ENCODE measurements at places on chromosomes 7 and 10.
A peak's percentile ranks its signal among the peaks of the same experiment; 100 is the strongest.

- no peak for DNase-seq
Measured at GRCh38 chr7:29091715-29092114, 54.6 kb downstream of the CPVL start.

DNA sequence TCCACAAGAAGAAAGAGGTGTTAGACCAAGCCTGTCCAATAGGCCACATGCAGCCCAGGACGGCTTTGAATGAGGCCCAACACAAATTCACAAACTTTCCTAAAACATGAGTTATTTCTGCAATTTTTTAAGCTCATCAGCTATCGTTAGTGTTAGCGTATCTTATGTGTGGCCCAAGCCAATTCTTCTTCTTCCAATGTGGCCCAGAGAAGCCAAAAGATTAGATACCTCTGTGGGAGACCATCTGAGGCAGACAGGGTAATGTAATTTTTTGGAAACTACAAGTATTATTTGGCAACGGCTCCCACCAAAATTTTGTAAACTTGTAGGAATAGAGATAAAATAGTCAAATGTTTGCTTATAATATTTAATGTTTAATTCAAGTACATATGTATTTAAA, 153.8 kb downstream of the SRPK2 start:
- no peak for DNase-seq

DNA sequence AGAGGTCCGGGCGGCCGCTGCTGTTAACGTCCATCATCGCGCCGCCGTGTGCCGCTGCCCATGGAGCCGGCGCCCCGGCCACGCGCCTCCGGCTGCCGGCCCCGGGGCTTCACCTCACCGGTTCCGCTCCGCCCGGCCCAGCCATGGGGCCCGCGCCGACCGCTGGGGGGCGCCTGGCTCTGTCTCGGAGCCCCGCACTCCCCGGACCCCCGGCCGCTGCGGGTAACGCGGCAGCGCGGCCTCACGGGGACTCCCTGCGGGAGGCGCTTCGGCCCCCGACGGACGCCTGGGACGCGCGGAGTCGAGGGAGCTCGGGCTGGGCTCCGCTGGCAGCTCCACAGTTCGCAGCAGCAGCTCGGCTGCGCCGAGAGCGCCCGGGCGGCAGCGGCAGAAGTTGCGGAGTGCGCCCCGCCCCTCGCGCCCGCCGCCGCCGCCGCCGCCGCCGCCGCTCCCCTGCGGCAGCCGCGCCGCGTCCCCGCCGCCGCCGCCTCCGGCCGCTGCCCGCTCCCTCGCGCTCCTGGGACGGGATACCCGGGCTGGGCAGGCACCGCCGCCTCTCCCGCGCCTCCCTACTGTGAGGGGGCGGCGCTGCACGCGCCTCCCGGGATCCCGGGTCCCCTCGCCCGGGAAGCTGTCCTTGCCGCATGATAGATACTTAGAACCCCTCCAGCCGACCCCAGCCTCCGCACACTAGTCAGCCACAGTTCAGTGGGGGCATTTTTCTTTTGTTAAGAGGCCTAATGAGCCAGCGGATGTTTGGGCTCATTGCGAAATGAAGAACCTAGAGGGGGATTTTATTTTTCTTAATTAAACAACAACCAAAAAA, at the start of gene HTR7:
Gene HTR7, minus strand, starts transcription at position 405 of the 826 bp plus-strand sequence. Its CDS starts 368 bp downstream, at position 37.
- DNase-seq, result peak; percentile 89

DNA sequence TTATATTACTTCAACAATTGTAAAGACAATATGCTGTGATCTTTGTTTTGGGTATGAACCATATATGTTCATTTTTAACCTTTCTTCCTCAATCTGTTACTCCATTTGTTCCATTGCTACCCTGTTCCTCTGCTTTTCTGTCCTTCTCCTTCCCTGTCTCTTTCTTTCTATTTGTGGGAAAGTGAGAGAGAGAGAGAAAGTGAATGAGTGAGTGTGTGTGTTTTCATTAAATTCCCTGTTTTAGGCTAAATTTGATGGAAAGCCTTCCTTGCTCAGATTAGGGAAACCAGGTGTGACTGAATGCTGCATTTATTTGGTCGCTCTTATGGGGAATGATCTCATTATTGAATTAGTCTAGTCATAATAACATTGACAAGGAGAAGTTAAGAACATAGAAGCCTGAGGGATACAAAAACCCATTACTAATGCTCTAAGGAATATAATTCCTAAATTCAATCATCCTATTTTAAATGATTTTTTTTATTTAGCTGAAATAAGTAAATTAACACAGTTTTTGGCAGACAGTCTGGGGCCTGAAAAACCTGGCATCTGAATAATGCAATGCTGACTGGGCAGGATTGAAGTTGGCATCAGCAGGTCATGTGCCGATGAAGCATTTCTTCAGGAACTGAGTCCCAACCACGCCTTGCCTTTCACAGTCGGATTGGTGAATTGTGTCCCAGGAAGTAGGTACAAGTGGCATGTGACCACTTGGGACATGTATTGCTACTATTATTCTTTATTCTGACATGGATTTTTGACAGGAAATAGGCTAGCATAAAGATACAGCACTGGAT, 117.6 kb upstream of the LRGUK start:
- DNase-seq, result no peak

GRCh38 chr10:97612386-97612785, 20.9 kb downstream of the MORN4 start:
- no peak for DNase-seq

DNA sequence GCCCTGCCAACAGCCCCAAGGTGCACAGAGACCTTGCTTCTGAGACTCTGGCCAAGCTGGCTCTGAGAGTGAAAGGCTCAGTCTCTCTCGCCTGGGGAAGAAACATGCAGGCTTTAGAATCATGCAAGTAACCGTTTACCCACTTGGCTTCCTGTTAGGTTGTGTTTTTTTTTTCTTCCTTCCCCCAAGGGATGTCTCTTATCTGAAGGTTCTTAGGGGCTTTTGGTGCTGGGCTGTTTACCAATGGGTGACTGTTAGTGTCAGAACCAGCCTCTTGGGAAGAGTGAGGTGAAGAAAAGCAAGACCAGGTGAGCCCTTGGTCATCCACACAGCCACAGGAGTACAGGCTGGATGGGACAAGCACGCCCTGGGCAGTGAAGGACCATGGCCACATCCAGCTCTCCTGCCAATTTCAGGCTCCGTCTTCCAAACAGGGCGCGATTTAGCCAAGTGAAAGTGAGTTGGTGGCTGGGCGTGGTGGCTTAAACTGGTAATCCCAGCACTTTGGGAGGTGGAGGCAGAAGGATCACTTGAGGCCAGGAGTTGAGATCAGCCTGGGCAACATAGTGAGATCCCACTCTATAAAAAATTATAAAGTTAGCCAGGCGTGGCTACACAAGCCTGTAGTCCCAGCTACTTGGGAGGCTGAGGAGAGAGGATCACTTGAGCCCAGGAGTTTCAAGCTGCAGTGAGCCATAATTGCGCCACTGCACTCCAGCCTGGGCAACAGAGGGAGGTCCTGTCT, 76.3 kb upstream of the CUX1 start:
- no peak for DNase-seq

GRCh38 chr10:82208726-82209125, 333.7 kb downstream of the NRG3 start:
- DNase-seq, result no peak

DNA sequence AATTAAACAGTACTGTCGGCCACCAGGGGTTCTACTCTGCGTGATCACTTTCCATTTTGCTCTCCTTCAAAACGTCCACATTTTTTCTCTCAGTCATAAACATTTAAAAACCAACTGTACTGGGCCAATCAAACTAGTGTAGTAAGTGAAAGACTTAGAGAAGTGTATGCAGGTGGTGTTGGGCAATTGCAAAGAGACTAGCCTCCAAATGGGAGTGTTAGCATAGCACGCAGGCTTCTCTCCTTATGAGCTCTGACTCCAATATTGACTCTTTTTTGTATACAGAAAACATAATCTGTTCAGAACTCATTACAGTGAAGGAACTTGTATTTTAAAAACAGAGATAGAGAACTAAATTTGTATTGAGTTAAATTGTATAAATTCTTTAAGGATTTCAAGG, 150.6 kb downstream of the SDK1 start:
- no peak for DNase-seq

DNA sequence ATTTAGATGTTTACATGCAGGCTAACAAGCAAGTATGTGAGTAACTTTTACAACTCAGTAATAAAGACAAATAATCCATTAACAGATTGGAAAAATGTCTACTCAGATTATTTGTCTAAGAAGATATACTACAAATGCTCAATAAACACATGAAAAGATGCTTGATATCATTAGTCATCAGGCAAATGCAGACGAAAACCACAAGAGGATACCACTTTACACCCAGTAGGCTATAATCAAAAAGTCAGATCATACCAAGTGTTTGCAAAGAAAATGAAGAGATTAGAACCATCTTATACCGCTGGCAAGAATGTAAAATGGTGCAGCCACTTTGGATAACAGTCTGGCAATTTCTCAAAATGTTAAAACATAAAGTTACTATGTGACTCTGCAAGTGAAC, 84.1 kb downstream of the MALSU1 start:
- DNase-seq, result no peak

- no peak for DNase-seq
Measured at GRCh38 chr10:117830205-117830604, 216.5 kb downstream of the RAB11FIP2 start.

DNA sequence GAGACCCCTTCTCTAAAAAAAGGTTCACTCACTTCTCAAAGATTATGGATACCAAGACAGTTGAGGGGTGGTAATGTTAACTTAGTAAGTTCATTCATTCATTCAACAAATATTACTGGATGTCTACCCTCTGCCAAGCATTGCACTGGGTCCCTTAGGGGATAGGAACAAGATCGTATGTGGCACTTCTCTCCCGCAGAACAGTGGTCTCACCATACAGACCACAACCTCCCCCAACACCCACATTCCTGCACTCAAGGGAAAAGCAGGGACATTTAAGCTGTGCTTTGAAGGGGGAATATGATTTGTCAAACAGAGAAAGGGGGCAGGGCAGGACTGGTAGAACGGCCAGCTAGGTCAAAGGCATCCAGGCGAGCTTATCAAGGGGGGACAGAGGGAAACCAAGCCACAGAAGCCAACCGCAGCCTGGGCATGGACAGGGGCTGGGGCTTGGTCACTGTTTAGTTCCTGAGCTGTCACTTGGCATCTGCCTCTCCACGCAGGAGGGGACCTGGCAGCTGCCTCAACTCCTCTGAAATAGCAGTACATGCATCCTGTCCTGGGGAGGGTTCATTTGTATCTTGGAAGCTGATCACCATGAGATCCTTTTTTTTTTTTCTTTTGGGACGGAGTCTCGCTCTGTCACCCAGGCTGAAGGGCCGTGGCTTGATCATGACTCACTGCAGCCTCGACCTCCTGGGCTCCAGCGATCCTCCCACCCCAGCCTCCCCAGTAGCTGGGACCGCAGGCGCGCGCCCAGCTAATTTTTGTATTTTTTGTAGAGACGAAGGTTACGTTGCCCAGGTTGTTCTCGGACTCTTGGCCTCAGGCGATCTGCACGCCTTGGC, 949 bp upstream of the CLIP2 start:
- DNase-seq, result no peak

GRCh38 chr10:92894081-92894655, 45.8 kb downstream of the EXOC6 start:
- no peak for DNase-seq

DNA sequence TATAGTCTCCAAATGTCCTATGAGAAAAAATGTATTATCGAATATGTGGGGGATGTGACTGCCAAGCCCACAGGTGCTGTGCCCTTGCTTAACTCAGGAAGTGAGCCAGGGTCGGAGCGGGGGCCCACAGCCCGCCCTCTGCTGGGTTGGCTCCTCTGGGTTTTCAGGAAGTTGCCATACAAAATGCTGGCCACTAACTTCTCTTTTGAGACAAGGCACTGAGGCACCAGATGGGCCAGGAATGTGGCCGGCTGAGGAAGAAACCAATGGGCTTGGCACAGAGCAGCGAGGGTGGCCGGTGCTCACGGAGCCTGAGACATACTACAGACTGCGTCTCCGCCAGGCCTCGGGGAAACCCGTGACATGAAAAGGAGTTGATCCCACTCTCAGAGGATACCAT, 58.9 kb downstream of the FAM53B start:
- DNase-seq, result peak; percentile 91

GRCh38 chr7:129617178-129617577, 5.7 kb downstream of the NRF1 start:
- DNase-seq, result no peak

- no peak for DNase-seq
Measured at GRCh38 chr7:100793806-100794660, 33.3 kb downstream of the EPHB4 start.

DNA sequence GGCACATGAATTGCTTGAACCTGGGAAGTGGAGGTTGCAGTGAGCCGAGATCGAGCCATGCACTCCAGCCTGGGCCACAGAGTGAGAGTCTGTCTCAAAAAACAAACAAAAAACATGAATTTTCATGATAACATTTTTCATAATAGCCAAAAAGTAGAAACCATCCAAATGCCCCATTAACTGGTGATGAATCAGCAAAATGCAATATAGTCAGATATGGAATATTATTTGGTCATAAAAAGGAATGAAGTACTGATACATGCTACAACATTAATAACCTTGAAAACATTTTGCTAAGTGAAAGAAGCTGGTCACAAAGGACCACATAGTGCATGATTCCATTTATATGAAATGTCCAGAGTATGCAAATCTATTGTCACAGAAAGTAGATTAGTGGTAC, 24.5 kb upstream of the VCL start:
- DNase-seq, result no peak

GRCh38 chr7:44801890-44802289, 5.4 kb downstream of the PPIA start:
- DNase-seq, result no peak

DNA sequence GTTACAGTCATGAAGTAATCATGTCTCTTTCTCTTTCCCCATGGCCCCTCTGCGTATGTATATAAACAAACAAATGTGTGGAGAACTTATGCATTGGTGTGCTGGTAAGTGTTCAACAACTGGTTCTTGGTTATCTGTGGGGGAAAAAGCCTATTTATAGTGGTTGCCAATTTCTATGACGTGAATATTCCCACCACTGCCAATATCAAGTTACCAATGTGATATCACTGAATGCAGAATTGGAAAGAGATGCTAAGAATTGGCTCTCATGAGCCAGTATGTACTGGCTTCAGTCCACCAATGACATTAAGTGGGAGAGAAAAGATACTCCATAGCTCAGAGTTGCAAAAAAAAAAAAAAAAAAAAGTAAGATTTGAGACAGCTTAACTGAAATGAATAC, 399.7 kb downstream of the REEP3 start:
- no peak for DNase-seq

GRCh38 chr10:1376384-1376945, 320.3 kb downstream of the WDR37 start:
- DNase-seq, result peak; percentile 47

GRCh38 chr7:51316262-51316665, 345 bp downstream of the COBL start:
- no peak for DNase-seq

- no peak for DNase-seq
Measured at GRCh38 chr7:107946451-107946850, 55.5 kb downstream of the DLD start.

DNA sequence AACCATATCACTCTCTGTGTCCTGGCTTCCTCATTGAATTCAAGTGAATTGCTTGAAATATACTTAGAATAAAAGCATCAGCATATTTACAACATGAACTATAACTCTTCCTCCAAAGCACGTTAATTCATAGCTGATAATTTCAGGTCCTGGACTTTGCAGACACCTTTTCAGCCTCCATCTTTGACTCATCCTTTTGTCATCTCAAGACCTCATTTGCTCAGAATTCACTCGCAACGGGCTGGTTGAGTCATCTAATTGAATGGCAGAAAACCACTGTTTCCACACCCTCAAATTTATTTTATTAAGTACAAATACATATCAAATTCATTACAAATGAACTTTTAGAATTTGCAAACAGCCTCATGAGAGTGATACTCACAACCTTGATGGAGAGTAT, 545.7 kb downstream of the GATA3 start:
- no peak for DNase-seq

- no peak for DNase-seq
Measured at GRCh38 chr10:96491303-96491702, 22.4 kb downstream of the TLL2 start.

- no peak for DNase-seq
Measured at GRCh38 chr10:110629680-110630191, 14.4 kb upstream of the RBM20 start.

All from spleen (tissue), 13 donors.